Stimulated activated CD4-positive, alpha-beta T cell treated with anti-CD3 and anti-CD28 coated beads, Interleukin-12 subunit alpha, Interleukin-12 subunit beta, amount 100 ng/mL, for 48 hours (primary cell): ENCODE measurements at places on chromosomes 3 and 15.

GRCh38 chr3:14512281-14512941, 27.7 kb downstream of the GRIP2 start:
- no peak for DNase-seq

- no peak for DNase-seq
Observed at GRCh38 chr3:45042162-45042561, 16.1 kb downstream of the CLEC3B start.

- DNase-seq, result no peak
Observed at GRCh38 chr3:48899273-48899672, 591 bp upstream of the SLC25A20 start.

DNA sequence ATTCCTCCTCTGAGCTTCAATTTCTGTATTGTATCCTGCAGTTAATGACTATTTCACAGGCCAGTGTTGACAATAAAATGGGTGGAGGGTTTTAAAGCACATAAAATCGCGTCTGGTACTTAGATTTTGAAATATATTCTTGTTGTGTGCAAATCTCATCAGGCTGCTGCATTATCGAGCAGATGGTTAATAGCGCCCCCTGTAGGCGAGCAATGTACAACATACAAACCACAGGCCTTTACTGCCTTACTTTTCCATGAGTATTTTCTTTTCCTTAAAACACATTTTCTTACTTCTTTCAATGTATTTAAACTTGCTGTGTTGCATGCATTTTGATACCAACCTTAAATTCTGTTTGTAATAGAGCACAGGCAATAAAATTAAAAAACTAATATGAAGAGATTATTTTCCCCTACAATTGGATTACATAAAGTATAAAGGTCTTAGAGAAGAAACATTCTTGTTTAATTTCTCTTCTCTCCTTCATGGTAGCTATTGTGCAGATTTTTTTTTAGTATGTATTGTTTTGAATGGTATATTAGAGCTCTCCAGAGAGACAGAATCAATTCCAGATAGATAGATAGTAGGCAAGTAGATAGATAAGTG, 608.4 kb downstream of the CADM2 start:
- no peak for DNase-seq
